Hematopoietic multipotent progenitor cell treated with erythropoietin and hydrocortisone succinate and interleukin-3 and kit ligand, for 17 days (in vitro differentiated cells): ENCODE measurements at places on chromosomes 1 and 21.

GRCh38 chr1:104322131-104322530 is 572.4 kb downstream of the AMY1C start:
- no peak for DNase-seq

DNA sequence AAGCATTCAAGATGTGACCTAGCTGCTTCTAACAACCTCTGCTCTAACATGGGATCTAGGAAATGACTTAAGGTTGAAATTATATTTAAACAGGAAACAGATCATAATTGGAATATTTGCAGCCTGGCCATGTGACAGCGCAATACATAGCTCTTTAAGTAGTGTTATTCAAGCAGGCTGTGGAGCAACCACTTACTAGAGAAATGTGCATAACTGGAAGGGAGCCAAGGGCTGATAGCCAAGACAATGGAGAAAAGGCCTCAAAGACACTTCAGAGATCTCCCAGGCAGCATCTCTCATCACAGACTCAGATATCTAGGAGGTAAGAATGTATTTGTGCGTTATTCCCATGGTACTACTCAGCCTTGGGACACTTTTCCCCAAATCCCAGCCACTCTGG is 823.0 kb upstream of the PRMT6 start:
- DNase-seq: no peak

- DNase-seq: no peak
These were observed 213.7 kb downstream of the LRRC40 start for GRCh38 chr1:69991644-69992043.

GRCh38 chr1:178509414-178510007 is 3.4 kb upstream of the TEX35 start:
- no peak for DNase-seq
